Stimulated activated CD4-positive, alpha-beta T cell treated with anti-CD3 and anti-CD28 coated beads, Interleukin-12 subunit alpha, Interleukin-12 subunit beta, amount 100 ng/mL, for 24 hours (primary cell): ENCODE measurements at places on chromosomes 12 and 14.

DNA sequence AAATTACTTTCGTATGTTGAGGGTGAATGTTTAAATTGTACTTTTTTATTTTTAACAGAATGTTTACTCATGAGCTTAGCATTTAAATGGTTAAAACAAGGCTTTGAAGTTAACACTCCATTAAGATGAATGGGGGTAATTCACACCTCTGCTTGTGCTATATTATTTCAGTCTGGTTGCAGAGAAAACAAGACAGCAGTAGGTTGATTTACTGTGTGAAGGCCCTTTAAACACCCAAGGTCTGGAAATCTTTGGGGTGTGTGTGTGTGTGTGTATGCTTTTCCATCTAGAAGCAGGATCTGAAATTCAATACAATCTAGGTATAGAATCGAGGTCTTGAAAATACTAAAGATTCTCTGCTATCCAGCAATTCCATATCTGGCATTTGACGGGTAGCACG, 83.8 kb downstream of the SLC38A6 start:
- no peak for DNase-seq

DNA sequence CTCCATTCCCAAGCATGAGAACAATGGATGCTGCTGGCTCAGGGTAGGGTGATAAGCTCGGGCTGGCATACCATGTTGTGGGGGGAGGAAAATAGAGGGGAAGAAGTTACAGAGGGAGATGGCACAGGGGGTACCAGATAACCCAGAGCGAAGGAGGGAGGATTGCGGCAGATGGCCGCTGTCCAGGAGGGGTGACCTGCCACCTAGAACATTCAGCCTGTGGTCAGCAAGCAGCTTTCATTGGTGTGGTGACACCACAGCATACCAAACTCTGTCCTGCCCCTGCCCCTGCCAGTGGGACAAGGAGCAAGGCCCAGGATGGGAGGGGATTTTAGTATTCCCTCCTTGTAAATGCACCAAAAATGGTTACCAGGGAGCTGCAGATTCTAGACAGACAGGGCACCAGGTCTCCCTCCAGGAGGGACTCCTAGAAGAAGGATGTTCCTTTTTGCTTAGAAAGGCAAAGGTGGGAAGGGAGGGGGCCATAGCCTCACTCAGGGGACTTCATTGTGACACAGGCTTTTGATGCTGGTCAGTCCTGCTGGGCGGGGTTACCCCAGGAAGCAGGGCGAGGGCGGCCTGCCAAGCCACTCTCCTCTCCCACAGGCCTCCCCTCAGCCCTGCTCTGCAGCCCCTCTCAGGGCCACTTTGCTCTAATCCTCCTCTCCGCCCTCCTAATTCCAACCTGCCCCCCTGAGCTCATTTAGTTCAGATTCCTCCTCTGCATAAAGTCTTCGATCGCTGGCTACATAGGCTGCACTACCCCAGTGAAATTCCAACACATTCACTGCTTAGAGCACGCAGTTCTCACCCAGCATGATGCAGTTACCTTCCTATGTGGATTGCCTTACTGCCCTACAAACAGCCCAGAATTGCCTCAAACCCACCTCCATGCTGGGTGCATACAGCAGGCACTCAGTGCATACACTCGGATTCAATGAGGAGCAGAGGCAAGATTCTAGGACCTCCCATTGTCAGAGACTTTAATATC, 36.0 kb upstream of the PLEKHG6 start:
- DNase-seq = no peak

GRCh38 chr12:46364300-46364696, 8.3 kb downstream of the SLC38A2 start:
- no peak for DNase-seq

- DNase-seq = no peak
Observed at GRCh38 chr12:98514982-98515286, 456 bp upstream of the TMPO start.

DNA sequence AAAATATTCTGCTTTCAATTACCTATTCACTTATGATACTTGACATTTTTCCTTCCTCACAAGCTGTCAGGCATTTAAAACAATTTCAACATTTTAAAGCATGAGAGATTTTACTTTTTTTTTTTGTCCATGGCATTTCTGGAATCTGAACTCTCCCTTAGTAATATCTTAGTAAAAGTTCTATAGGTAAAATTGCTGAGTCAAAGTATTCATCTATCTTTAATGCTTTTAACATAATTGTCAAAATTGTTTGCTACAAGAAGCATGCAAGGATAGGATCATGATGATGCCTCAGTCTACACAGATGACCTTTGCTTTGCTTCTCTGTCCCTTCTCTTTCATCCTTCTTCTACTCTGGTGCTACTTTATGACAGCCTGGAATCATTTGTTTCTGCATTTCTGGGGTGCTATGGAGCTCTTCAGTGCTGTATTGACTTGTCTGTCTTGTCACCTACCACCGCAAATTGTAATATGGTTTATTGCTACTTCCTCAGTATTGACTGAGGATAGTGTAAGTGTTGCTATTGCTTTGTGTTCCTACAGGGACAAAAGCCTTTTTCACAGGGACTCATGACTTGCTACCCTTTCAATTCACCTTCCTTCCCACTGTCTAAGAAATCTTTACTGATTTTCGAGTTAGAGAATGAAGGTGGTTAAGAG, 589.8 kb upstream of the ATP2B1 start:
- no peak for DNase-seq

DNA sequence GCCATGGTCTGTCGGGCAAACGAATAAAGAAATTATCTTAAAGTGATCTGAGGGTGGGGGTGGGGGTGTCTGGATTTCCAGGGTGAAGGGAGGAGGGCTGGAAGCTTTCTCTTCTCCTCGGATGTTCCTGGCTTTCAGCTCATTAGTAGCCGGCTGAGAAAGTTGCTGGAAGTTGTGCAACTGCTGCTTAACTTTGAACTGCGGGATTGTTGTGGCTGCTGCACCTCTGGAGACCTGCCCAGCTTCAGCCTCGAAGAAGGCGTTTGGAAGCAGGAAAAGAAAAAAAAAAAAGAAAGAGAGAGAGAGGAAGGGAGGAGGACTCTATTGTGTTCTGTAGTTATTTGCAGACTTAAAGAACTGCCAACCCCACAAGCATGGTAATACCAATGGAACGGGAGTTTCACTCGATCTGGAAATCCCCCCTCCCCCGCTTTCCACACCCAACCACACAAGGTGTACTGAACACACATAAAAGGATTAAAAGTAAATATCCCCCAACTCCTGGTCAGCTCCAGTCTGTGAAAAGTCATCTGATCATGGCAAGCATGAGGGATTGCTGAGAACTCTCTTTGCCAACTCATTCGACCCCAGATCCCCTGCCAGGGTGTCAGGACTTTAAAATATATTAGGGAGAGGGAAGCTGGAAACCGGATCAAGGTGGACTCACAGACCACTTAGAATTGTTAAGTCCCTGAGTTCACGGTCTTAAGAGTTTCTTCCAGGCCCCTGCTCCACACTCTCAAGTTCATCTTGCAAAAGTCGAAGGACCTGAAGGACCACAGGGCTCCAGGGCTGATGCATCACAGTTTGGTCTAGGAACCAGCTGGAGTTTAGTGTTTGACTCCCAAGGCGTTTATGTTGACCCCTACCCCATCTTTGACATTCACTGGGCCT, at the start of gene RASSF9:
Gene RASSF9 (minus strand): TSS at position 213 of the 894 bp plus-strand sequence. CDS start 208 bp downstream, at position 5.
- no peak for DNase-seq

DNA sequence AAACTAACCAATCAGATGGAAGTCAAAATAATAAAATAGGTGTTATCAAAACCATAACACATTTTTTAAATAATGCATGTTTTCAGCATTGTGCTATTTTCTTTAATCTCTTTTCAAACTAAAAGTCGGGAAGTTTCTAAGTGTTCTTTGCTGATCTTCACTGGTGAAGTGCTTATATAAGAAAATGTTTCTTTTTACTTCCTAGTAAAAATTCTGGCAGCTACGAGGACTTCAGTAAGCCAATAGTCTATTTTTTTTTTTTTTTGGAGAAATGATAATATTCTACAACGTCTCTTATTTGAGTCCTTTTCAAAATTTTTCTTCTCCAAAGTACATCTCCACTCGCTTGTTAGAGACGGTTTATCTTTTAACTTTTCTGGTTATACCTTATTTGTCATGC, 448.0 kb downstream of the SLC6A15 start:
- DNase-seq = no peak

DNA sequence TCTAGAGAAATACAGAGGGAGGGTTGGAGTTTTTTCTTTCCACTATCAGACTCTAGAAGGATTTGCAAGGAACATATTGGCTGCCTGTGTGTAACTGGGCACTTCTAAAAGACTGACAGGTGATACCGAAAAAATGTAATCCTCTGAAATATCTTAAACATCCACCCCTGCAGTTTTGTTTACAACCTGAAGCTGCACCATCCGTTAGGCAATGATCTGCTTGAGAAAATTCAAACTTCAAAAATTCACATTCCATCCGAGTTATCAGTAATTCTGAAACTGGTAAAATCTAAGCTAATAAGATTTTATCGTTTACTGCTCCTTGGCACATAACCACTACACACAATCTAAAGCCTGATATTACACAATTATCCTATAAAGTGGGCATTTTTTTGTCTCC, 528.6 kb downstream of the FUT8 start:
- DNase-seq = no peak
